ENCODE measurements at places on chromosomes 4 and X.

- no peak for DNase-seq
These were observed 351.9 kb upstream of the FTHL17 start for GRCh38 chrX:31423609-31424189.

DNA sequence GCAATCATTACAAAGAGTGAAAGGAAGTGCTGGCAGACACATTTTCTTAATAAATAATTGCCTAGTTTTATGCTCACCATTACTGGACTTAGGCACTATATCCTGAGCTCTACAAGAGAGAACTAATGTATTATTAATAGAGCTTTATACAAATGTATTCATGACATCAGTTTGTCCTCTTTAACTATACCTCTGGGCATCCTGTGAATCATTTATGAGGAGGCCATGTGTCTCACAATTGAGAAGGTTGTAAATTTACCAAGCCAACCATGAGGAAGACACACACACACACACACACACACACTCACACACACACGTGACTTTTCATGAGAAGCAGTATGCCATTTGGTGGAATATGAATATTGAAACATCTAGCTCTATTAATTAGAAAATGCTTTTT, 728.2 kb downstream of the ARAP2 start:
- no peak for DNase-seq

GRCh38 chr4:186934841-186935443, 211.3 kb upstream of the FAT1 start:
- no peak for DNase-seq

DNA sequence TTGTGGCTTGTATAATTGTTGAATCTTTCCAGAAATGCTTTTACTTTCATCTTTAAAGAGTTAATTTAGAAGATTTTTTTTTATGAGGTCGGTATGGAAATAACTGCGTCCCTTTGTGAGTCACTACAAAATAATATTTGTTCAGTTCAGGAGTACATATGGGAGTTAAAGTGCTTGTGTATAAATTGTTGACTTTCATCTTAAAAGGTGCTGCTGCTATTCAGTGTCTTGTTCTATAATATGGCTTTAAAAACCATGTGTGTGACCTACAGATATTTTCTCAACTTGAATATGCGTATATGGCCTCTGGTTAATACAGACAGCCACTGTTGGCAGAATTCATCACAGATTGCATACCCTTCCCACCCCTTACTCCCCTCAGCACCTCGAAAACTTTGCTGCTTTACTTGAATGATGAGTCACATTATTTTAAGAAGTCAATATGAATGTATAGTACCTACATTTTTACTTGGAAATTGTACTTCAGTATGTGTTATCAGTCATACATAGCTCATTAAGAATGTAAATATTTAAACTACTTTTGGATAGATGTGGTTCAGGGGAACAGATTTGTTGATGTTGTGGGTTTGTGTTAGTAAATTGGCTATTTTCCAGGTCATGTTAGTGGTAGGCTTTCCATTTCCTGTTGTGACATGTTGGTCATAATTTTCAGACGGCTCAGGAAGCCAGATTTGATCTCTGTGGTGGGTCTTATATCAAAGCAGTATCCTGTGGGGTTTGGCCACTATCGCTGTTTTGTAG, 1.5 kb downstream of the CLCN3 start:
- no peak for DNase-seq

DNA sequence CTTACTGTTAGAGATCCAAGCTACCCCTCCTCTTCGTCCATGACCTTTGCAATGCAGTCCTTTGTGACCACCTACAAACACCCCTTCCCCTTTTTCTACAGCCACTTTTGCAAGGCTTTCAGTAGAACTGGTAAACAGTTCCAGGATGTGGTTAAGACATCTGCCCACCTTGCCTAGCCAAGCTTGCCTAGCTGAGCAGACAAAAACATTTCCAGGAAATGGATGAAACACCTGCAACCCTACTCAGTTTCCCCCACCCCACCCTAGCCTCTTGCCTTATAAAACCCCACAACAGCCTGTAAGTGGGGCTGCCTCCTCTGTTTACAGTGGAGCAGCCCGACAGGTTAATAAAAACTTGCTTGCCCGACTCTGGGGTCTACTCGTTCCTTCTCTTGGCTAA, 133.8 kb downstream of the ZC4H2 start:
- DNase-seq, result no peak

DNA sequence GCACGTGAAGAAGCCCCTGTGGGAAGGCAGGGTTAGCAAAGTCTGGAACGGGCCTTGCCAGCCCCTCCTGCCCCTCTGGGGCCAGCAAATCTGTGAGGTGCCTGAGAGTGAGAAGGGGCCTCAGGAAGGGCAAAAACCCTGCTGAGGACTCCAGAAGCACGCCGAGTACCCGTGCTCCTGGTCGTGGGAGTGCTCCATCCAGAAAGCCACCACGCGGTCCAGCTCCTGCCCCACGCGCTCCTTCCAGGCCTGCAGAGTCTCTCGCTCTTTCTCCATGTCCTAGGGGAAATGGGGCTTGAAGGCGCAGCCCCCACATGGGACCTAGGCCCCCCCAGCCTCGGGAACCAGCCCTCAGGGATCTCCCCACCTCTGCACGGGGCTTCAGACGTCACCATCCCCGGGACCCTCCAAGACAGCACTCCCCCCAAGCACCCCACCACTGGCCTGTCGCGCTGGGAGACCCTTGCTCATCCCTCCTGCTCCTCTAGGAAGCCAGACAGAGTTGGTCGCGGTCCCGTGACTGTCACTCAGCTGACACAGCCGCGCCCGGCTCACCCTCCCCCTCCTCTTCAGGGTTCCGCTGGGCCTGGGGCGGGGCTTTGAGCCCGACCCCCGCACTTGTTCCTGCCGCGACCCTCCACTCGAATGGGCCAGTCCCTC, at the start of gene RENBP:
RENBP (minus strand) TSS at position 504 of the 660 bp plus-strand sequence; CDS start at position 471, 33 bp downstream.
- no peak for DNase-seq

DNA sequence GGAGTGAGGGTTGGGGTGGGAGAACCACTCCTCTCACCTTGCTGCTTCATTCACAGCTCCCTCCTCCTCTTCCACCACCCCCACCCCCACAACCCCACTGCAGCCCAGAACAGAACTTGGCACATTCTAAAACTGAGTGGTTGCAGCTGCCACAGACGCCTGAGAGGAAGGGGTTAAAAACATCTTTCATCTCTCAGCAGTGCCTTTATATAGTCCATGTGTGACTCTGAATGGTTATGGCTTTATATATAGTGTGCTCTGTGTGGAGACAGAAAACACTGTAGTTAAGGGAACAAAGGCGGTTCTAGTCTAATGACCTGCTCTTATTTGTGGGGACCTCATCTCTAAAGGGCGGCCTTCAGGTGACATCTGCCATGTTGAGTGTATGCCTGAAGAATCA, 144.8 kb downstream of the BCOR start:
- no peak for DNase-seq

GRCh38 chr4:80918004-80918403, 112.5 kb upstream of the BMP3 start:
- DNase-seq, result no peak

GRCh38 chr4:143986180-143986579, 33.0 kb downstream of the GYPB start:
- no peak for DNase-seq

- DNase-seq, result no peak
These were observed 121.0 kb downstream of the KCNIP4 start for GRCh38 chr4:21827575-21827974.

DNA sequence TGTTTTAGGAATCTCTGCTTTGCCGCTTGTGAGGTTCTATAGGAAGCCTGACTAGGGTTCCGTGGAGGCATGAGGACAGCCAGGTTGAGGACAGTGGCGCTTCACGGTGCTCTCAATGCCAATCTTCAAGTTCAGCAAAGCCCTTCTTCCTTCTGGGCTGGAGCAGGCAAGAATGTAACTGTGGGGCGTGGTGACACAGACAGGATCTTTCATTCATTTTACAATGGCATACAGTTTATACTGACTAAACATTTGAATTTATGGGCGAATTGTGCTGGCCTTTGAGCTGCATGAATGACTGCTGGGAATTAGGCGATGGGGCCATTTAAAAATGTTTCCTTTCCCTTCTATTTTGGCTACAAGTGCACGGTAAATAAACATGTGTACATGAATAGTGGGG, 2.9 kb upstream of the NHS start:
- no peak for DNase-seq

DNA sequence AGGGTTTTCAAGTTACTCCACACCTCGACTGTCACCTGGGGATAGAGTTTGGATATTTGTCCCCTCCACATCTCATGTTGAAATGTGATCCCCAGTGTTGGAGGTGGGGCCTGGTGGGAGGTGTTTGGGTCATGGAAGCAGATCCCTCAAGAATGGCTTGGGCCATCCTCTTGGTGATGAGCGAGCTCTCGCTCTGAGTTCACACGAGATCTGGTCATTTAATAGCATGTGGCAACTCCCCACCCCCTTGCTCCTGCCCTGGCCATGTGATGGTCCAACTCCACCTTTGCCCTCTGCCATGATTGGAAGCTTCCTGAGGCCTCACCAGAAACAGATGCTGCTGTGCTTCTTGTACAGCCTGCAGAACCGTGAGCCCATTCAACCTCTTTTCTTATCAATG, 8.3 kb downstream of the CTAG1A start:
- no peak for DNase-seq

- no peak for DNase-seq
These were observed 691 bp upstream of the USP46 start for GRCh38 chr4:52659722-52660261.

DNA sequence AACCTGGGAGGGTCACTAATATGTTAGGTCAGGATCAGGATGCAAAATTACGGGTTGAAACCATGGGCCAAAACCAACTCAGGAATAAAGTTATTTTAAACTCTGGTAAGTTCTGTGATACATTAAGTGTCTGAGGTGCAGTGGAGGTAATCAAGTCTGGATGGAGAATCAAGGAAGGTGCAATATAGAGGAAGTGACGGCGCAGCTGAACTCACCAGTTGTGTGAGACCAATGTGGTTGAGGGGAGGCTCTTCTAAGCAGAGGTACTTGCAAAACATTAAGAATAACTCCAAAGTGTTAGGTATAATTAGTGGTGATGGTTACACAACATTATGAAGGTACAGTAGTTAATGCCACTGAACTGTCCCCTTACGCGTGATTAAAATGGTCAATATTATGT, 19.7 kb downstream of the GAB3 start:
- DNase-seq, result no peak

DNA sequence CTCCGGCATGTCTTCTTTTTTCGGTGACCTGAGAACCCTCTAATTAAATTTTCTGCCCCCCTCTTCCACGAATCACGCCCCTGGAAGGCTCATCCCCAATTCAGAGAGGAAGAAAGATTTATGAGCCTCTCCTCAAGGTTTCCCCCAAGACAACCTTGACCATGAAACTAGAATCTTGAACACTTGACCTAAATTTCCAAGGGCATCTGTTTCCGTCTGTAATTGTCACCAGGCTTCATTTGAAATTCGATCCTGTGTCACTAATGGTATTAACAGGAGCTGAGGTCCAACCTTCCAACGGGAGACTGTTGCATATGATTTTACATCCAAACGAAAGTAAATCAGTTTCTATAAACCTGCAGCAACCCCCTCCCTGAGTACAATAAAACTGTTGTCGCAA, 139.9 kb upstream of the ZIC3 start:
- DNase-seq, result no peak

GRCh38 chr4:98151145-98151924, 8.1 kb upstream of the STPG2 start:
- DNase-seq, result no peak

- no peak for DNase-seq
These were observed 233.3 kb downstream of the STPG2 start for GRCh38 chr4:97910005-97910404.

- DNase-seq, result no peak
These were observed 140.3 kb upstream of the CXCL13 start for GRCh38 chr4:77465271-77465670.

DNA sequence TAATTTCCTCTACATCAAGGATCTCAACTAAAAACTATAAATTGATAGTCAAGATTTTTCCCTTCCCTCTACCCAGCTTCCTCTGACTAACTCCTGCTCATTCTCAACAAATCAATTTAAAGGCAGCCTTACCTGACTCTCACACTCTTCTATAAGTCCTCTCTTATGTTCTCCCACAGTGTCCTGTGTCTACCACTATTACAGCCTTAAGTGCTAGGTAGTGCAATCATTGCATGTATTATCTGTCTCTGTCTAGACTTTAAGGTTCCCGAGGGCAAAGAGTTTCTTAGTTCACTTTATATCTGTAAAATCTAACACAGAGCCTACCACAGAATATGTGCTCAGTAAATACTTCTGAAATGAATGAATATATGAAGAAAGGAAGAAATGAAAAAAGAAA, 123.7 kb downstream of the BTC start:
- DNase-seq, result no peak

DNA sequence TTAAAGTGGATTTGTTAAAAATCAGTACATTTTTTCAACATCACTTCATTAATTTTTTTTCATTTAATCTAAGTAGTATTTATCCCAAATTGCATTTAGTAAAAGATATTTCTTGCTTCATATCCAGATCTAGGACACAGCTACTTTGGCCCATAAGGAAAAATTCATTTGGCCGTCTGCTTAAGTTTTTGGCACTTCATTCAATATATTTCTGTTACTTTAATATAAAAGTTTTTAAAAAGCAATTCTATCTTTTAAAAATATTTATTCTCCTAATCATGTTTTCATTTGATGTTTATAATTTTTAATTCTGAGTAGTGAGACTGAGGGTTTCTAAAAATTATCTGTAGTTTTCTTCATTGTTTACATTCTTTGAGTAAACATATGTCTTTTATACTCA, 28.5 kb downstream of the ANXA10 start:
- no peak for DNase-seq

DNA sequence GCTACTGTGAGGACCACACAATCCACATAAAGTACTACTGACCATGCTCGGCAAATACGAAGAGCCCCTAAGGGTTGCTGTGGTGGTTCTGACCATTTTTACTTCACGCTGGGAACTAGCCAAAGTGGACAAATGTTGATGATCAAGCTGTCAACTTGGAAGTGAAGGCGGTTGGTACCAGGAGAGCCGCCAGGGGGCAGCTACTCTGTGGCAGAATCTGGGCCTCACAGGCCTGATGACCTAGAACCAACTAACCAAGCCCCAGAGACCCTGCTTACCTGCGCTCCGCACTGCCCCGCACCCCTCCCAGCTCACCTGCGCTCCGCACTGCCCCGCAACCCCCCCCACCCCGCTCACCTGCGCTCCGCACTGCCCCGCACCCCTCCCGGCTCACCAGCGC, 5.6 kb downstream of the GAK start:
- DNase-seq, result no peak

DNA sequence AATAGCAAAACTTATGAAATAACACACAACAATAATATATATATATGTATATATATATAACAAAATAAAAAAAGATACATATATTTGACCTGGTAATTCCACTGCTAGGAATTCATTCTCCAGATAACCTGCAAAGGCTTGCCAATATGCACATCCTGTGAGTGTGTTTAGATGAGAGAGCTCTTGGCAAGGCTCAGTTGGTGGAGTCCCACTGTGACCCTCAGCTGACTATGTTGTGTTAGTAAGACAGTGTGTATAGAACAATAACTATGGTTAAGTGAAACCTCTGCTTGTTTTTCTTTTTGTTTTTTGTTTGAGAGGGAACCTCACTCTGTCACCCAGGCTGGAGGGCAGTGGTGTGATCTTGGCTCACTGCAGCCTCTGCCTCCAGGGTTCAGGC, 39.5 kb upstream of the RBMX start:
- DNase-seq, result no peak

GRCh38 chr4:24754571-24754970, 40.8 kb upstream of the SOD3 start:
- no peak for DNase-seq
